Stimulated activated CD4-positive, alpha-beta T cell treated with anti-CD3 and anti-CD28 coated beads, TNF-alpha, amount 100 ng/mL, for 1 hour (primary cell): ENCODE measurements at places on chromosomes 5 and 9.

DNA sequence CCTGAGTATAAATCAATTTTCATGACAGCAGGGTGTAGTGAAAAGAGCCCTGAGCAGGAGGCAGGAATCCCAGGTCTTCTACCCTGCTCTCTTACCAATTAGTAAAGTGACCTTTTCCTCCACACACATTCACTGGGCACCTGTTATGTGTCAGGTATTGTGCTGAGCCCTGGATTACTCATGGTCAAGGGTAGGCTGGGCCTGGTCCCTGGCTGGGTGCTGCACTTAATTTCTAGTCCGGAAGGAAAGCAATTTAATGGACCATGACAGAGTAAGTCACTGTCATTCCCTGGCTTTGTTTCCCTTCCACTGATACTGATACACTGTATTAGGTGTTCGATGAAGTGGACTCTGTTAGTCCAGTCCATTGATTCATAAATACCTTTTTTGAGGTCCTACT lies 29.1 kb upstream of the BRINP1 start:
- DNase-seq: no peak

DNA sequence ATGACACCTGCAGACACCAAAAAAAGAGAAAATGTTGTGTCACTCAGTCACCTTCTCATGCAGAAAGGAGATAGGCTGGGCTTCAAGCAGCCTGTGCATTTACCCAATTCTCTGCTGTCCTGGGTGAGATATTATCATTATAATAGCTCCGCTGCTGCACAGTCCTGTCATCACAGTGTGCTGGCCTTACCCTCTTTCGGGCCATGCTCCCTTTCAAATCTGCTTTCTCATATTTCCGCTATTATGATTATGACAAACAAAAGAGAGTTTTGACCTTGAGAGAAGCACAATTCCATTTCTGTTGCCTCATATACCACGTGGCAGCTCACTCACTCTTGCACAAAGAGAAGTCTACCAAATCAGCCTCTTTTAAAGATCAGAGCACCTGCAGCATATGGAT lies 1350.1 kb upstream of the ACO1 start:
- no peak for DNase-seq

DNA sequence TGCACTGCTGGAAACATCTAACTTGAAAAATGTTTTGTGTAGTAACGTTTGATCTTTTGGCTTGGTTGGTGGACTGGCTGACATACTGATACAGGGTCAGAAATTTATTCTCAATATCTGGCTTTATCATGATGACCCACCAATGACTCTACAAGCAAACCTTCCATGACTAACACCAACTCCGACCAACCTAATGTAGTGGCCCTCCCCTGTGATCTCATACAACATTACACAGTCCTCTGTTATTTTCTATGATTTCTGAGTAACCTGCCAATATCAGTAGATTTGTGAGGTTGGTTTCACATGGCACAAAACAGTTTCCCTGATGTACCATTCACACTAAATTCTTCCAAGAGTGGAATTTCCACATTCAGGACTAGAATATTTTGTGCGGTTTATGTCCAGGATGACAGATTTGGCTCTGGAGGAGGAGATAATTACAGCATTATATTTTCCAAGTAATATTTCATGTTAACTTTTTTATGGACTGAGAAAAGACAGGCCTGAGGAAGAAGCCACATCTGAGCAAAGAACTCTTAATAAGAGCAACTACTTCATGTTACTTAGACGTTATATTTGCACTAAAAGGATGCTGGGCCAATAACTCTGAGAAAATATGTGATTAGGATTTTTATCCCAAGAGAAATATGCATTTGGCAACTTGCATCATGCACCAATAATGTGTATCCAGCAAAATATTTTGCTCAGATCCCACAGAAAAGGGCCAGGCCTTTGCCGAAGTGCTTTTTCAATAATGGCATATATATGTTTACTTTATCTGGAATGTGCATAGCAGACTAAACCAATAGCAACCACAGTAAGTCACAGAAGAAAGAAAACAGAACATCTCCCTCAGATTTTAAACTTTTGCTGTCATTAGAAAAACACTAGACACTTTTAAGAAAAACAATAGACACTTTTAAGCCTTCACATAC lies 273.4 kb downstream of the KCNN2 start:
- DNase-seq: no peak

DNA sequence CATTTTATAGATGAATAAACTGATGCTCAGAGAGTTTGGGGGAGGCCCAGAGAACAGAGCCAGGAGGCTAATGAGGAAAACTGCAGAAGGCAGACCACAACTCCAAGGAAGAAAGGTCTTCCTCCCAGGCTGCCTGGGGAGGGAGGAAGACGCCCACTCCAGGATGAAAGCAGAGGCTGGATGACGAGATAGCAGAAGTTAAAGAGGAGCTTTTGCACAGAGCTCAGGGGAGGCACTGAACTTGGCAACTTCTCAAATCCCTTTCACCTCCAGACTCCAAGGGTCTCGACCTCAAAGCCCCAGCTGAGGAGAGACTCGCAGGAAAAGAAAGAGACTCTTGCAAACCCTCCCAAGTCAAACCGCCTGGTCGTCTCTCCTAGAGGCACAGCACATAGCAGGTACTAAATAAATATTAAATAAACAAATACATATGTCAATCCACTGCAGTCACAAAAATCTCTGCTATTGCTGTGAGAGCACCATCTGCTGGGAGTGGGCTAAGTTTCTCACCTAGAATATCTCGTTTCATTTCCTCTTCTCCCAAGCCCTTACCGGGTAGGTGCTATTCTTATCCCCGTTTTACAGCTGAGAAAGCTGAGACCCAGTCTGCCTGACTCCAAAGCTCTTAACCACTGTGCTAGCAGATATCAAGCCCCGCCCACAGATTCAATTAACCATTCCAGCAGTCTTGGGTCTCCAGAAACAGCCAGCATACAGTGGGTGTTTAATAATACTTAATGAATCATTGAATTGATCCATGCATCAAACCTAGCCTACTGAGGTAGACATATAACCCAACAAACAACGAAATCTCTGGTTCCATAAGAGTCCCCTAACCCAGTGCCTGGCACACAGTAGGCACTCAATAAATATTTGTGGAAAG lies 97.8 kb upstream of the HAND1 start:
- DNase-seq: no peak

DNA sequence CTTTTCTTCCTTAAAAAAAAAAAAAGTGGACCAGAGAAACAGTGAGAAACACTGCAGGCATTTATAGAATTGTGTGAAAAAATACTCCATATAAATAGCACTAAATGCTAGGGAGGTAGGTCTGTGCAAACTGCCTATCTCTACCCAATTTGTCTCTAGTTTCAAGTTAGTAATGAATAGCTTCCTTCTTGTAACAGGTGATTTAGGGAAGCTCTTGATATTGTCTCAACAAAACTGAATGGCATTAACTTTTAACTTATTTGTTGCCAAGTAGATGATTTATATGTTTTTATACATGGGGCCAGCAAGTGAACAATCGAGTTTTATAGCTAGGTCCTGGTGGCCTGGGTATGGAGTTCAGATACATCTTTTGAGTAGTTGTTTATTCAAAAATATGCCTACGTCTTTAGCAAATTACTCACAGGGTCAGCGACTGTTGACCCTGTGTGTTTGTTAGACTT lies 283.6 kb downstream of the NR3C1 start:
- DNase-seq: no peak

GRCh38 chr9:92599938-92600461 lies 64.2 kb upstream of the ECM2 start:
- no peak for DNase-seq
